ENCODE measurements at places on chromosomes 11 and 22.
A peak's percentile ranks its signal among the peaks of the same experiment; 100 is the strongest.

GRCh38 chr11:44456544-44457300, 108.7 kb upstream of the CD82 start:
- no peak for DNase-seq

DNA sequence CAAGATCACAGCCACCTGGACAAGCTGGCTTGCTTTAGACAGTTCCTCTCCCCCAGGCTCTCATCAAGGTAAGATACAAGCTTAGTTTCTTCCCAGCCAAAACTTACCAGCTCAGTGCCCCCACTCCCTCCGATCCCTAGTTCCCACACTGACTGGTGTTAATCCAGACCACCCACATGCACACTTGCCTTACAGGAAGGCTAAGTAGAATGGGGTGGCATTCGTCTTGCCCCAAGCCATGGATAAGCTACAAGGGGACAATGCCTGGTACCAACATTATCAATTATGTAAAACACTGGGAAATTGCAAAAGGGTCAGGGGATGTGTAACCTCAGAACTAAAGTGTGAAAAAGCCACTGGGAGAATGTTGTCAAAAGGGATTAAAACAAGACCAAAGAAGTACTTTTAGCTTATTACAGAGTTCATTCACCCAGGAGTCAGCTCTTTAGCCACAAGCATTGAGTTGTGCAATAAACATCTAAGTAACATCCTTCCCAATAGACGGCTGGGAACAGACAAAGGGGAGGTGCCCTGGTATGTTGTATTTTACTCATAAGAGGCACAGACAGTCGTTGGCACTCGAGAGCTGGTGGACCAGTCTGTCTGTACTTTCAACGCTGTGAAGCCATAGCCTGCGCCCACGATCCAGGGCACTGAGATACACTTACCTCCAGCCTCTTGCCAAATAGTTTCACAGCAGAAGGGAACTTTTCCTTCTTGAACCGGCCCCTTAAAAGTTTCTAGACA, 1.1 kb downstream of the DHCR7 start:
- DNase-seq: no peak

DNA sequence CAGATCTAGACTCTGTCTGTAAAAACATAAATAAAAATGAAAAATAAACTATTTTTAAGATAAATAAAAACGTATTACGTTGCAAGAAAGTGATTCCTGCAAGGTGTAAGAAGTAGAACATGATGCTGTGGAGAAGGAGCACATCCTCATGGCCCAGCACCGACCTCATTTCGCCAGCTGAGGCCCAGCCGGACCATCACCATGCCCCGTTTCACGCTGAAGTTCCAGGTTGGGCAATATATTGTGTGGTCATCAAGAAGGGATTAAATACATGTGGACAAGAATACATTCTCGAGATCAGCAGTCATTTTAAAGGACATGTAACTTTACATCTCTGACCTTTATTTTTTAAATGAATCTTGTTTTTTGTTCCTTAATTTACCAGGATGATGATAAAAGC, 20.7 kb upstream of the CTTN start:
- no peak for DNase-seq

DNA sequence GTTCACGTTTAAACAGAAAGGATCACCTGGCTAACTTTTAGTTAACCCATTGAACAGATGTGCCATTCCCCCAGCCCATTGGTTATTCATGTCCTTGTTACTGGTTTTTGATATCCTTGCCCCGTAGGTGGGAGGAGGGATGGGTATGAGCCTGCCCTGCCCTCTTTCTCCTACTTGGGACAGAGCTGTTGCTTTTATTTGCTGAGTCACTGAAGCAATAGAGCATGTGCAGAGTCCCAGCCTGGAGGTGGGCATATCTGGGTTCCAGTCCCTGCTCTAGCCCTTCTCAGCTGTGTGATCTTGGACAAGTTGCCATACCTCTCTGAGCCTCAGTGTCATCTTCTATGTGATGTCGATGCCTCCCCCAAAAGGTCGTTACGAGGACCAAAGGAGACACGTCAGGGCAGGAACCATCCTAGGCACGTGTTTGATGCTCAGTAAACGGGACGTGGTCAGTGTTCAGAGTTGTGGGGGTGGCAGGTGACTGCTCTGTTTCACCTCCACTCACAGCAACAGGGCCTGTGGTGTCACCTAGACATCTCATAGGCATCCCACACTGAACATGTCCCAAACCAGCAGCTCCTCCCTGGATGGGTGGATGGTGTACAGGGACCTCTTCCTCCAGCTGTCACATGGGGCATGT, 61.0 kb downstream of the BMAL1 start:
- DNase-seq: peak; percentile 60

- peak; percentile 66 for DNase-seq
Measured at GRCh38 chr11:57324154-57324885, 432 bp downstream of the TNKS1BP1 start.

- DNase-seq: no peak
Measured at GRCh38 chr11:130146796-130147195, 12.8 kb upstream of the ST14 start.

DNA sequence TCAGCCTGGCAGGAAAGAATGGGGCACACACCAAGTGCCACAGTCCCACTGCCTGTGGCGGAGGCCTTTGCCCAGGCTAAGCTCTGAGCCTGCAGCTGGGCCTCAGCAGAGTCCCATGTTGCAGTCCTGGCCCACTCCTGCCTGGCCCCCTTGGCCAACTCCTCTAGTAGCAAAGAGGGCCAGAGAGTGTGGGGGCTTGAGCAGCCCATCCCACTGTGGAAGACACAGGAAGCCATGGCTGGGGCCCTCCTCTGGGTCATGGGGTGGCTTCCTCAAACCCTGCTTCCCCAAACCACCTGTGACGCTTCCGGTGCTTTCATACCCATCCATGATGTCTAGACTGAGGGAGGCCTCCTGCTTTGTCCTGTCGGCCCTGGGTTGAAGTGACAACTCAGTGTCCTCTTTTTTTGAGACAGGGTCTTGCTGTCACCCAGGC, 5.8 kb downstream of the RPS19BP1 start:
- peak; percentile 69 for DNase-seq

DNA sequence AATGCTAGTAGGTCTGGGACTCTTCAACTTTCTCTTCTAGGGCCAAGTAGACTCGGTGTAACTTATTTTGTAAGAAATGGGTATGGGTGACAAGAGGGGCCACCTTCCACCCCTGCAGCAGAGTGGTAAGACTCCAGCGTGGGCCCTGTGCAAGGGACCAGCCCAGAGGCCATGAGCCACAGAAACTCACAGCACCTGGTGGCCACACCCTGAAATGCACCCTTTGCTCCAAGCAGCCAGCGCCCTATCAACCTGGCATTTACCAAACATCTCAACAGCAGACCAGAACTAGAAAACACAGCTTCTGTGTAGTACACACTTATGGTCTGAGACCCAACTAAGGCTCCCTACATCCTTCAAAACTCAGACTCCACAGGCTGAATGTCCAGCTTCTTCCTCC, 5.7 kb downstream of the CDCA5 start:
- peak; percentile 82 for DNase-seq

DNA sequence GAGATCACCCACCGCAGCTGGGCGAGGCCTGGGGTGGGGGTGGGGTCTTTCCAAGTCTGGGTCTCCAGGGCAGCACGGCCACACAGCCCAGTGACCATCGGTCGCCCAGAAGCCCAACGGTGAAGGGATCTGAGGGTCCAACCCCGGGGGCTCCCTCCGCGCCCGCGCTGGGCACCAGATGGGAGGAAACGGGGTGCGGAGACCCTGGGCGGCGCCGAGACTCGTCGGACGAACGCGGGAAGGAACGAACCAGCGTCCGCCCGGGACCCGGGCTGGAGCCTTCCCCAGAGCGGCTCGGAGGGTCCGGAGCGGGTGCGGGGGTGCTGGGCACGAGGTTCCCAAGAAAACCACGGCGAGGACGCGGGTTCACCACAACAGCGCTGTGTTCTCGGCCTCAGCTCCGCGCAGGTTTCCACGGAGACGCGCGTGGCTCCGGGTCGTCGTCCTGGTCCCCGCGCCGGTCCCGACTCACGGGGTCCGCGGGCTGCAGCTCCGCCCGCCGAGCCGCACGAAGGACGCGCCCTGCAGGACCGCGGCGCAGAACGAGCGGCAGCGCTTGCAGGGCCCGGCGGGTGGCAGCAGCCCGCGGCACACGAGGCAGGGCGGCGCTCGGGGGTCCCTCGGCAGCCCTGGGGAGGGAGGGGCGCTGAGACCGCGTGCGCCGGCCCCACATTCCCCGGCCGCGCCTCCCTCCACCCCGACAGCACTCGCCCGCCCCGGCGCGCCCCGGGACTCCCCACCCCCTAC, 2.3 kb upstream of the IL17REL start:
- DNase-seq: peak; percentile 59

GRCh38 chr22:19865141-19865829, 10.6 kb upstream of the GNB1L start:
- DNase-seq: no peak

DNA sequence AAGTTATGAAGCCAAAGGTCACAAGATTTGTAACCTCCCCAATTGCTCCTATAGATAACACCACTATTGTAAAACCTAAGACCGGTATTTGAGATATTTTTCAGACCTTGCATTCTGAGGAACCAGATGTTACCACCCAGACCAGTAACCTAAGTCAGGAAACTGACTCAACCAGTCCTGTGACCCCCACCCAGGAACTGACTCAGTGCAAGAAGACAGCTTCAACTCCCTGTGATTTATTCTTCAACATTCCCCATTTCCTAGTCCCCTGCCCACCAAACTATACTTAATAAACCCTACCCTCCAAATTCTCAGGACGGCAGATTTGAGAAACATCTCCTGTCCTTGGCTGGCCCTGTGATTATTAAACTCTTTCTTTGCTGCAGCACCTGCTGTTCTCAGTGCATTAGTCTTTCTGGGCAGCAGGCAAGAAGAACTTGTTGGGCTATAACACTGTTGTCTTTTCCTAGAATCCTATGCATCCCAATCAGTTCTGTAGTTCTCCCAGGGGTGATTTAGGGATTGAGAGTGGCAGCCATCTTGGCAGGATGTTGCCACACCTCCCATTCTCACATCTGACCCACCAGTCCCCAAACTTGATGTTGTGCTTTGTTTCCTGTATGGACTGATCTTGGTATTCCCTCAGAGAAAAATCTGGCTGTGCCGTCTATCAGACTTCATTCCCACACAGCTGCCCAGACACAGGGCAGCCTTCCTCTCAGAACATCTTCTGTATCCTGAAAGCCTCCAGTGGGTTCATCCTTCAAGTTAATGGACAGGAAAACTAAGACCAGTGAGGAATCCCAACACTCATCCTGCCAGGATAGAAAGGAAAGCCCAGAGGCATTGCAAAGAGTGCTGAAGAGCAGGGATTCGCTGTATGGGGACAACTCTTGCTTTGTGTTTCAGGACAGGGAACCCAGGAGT, 104.0 kb downstream of the PDE2A start:
- DNase-seq: peak; percentile 26
